ENCODE measurements at places on chromosomes 13 and 19. TPM values are rescaled to one million over a fixed set of nuclear protein-coding genes. Genes with fewer than 3 reads are reported as not detected.

The FCAR gene
- total RNA-seq = 0.55 TPM

The SULT2B1 gene
- not detected for total RNA-seq

The PDX1 gene
- total RNA-seq = 0.70 TPM

DNA sequence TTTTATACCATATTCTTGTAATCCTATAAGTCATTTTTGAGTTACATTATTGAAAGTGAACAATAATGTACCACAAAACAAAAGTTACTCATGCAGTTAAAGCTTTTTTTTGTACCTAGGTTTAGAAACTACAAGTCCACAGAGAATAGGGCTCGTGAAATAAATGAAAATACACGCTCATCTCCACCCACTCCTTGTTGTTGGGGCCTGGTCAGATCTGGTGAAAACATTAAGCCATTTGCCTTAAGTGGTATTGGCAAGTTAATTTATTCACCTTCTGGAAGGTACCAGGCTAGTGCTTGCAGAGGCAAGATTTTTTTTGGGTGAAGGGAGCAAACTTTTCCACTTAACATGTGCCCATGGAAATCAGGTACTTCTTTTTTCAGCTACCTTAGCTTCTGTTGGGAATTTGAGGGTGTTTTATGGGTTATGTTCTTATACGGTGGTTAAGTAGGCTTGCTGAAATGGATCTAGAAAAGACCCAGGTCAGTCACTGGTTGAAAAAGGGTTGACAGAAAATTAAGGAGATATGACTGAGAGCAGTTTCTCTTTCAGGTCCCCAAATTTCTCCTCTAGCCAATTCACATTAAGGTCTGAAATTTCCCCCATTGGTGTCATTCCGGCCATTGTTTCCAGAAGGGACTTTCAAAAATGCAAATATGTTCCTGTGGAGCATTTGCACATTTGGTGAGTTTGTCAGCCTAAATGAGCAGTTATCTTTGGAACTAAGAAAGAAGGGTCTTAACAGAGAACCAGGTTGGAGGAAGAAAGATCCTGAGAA lies 143.3 kb downstream of the KCNRG start:
- no peak for DNase-seq
